Stimulated activated CD4-positive, alpha-beta T cell treated with anti-CD3 and anti-CD28 coated beads, Interleukin-1b, Interleukin-23, amount 100 ng/mL, for 1 hour (primary cell): ENCODE measurements at places on chromosomes 11 and 22.
A peak's percentile ranks its signal among the peaks of the same experiment; 100 is the strongest.

DNA sequence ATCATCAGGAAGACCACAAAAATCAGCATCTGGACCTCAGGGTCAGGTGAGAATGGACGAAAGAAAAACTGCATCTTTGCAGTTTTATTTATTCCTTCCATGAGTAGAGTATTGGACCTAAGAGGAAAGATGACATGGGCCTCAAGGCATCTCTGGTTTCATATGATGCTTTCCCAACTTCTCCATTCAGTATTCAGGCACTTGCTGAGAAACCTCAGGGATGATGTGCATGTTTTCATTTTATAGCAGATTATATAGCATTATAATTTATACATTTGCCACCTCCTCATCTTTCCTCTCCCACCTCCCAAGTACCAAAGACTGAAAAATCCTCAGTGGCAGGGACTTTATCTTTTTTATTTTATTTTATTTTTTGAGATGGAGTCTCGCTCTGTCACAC lies at the start of gene OR10V1:
TSS of gene OR10V1 (minus strand) at position 101 of the 400 bp plus-strand sequence. CDS start at position 101, 0 bp downstream.
- no peak for DNase-seq

DNA sequence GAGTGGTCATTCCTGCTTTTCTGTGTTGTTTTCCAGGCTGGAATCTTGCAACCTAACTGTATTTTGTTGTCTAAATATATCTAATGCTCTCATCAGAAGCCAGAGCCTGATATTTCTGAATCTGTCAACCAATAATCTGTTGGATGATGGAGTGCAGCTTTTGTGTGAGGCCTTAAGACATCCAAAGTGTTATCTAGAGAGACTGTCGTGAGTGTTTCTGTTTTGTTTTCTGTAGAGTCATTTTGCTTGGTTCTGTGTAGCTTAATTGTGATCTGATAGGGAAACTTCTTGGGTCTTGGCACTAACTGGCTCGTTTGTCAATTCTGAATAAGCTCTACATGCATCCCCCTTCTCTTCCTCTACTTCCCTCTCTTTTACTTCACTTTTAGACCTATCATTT lies 31.2 kb upstream of the RBMXL2 start:
- DNase-seq = no peak

DNA sequence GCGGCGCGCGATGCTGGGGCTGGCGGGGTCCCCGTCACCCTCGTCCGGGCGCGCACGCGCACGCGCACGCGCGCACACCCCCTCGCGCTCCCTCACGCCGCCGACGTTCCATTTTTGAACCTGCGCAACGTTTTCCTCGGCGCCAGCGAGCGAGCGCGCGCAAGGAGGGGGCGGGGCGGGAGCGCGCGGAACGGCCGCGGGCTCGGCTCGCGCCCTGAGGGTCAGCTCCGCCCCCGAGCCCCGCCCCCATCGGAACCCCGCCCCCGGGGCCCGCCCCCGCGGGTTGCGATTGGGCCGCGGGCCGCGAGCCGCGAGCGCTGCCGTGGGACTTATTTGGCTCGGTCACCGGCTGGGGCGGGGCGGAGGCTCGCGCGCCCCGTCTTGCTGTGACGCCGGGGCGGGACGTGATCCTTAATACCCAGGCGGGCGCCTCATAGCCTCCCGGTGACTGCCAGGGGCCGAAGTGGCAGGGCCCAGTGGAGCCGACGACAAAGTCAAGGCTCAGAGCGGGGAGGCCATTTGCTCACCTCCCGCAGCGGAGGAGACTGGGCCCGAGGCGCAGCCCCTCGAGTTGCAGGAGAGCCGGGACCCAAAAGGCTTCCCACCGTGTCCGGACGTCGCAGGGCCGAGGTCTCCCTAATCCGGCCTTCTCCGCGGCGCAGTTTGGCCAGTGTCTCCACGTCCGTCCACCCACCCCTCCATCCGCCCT lies at the start of gene CBX7:
TSS of gene CBX7 (minus strand) at position 170 of the 709 bp plus-strand sequence. CDS start 236 bp downstream, outside the sequence.
- peak; percentile 89 for DNase-seq

- peak; percentile 4 for DNase-seq
Observed at GRCh38 chr11:33329705-33330329, 72.6 kb downstream of the HIPK3 start.
